WTC11 (cell line): ENCODE measurements at places on chromosomes 16 and 17.

GRCh38 chr17:57086069-57086930 lies 1.3 kb downstream of the AKAP1 start:
- H3K27me3 ChIP-seq: peaks cover 2% of the 10 kb centered on the region; the same call in 1 of the 2 replicates
- no peaks in the 10 kb centered on the region for H3K36me3 ChIP-seq
- peak; percentile 36 for DNase-seq

DNA sequence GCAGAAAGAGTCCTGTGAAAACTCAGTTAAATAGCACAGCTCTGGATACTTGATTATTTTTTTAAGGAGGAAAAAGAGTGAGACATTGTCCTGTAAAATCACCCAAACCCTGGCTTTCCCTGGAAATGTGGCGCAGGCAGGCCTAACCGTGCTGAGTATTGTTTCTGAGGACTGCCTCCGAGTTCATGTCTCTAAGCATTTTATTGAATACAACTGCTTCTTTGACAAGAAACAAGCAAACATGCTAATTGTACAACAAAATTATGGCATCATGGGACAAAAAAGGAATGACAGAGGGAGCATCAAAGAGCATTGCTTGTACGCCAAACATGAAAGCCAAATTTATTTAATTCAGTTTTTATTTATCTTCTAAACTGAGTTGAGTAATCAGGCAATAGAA lies 64.5 kb upstream of the HSBP1 start:
- peaks cover 4% of the 10 kb centered on the region; the same call in 1 of the 2 replicates for H3K4me1 ChIP-seq
- H3K27me3 ChIP-seq: no peaks in the 10 kb centered on the region
- H3K27ac ChIP-seq: no peak overlapping the region

DNA sequence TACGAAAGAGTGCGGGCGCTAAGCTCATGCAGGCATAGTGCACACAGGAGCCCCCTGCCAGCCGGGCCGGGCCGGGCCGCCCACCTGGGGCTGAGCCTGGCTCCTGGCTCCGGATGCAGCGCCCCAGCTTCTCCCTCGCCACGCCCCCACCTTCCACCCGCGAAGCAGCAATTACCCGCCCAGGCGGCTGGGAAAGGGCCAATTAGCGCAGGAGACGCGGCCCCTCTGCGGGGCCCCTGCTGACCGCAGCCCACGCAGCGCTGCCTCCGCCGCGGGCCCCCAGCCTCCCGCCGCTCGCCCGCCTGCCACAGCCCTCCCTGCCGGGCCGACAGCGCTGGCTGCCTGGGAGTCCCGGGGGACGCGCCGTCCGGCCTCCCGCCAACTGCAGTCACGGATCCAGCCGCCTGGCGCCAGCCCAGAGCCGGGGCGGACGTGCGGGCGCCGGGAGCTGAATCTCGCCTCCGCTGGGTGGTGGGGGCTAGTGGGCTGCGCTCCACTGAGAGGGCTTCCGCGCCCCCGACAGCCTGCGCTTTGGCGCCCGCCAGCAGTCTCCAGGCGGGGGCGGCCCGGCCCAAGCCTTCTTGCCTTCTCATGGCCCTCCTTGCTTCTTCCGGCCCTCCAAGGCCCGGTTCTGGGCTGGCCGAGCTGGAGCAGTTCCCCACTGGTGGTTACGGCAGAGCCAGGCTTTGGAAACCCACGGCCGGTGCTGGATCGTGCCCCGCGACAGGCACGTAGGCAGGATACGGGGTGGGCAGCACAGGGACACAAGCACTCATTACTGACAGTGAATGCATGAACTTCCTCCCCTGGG lies 14.9 kb upstream of the CBFB start:
- peak; percentile 67 for DNase-seq
- no peaks in the 10 kb centered on the region for H3K36me3 ChIP-seq
- H3K27me3 ChIP-seq: peaks cover 48% of the 10 kb centered on the region
- H3K4me3 ChIP-seq: peak overlapping the region; percentile 72

DNA sequence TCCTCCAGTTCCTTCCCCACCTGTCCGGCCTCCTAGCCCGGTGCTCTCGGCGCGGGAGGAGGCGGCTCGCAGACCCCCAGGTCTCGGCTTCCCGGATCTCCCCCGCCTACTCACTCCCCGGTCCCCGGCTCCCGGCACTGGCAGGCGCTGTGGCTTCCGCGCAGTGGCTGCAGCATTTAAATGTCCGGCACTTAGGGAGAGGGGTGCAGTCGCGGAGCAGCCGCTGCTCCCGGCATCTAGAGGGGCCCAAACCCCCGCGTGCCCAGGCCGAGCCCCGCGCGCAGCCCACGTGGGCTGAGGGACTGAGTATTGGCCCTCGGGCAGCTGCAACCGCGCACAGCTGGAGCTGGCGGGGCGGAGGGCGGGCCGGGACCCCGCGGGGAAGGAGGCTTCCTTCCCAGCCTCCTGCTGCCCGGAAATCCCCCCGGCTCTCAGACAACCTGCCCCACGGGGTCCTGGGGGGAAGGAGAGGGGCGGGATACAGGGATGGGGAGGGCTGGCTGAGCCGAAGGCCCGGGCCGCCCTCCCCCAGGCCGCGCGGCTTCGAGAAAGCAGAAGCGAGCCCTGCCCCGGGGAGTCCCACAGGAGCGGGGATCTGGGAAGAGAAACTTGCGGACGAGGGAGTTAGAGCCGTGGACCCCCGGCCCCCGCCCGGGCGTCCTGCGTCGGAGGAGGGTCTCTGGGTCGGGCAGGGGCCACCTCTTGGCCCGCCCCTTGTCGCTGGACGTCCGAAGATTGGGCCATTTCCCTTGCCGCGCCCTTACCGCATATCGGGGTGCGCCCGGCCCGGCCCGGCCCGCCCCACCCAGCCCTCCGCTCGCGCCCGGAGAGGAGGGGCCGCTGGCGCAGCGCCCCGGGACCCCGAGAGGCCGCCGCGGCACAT lies at the start of gene MMP25:
Gene MMP25, plus strand, starts transcription at position 804 of the 883 bp plus-strand sequence. CDS start 357 bp downstream, outside the sequence.
- peaks cover 30% of the 10 kb centered on the region for H3K27me3 ChIP-seq
- peak within 1 kb of the TSS; percentile 89 for H3K4me3 ChIP-seq
- peaks cover 13% of the 10 kb centered on the region for H3K4me1 ChIP-seq
- H3K27ac ChIP-seq: peak within 1 kb of the TSS; percentile 74
- DNase-seq: peak; percentile 65
- H3K36me3 ChIP-seq: 0 out of 2 replicates have a peak, but pooled peaks cover 3% of the 10 kb centered on the region

- no peak overlapping the region for H3K4me3 ChIP-seq
- H3K27ac ChIP-seq: no peak overlapping the region
- no peak for DNase-seq
- peaks cover 24% of the 10 kb centered on the region for H3K4me1 ChIP-seq
Measured at GRCh38 chr16:53715023-53715384, 11.0 kb downstream of the FTO start.

DNA sequence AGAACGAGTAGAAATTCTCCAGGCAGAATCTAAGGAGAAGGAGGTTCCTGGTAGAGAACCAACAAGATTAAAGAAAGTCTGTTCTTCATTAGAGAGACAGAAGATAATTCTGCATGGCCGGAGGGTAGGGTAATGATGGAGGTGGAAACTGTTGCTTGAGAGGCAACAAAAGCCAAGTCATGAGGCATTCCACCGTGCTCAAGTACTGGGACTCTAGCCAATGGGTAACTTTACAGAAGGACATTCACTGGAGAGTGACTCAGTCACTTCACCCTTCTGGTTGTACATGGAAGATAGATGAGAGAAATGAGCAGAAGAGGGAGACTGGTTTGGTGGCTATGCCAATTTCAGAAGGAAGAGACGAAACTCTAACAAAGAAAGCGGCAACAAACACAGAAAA lies 53.6 kb upstream of the ANKFN1 start:
- no peak overlapping the region for H3K4me3 ChIP-seq
- no peaks in the 10 kb centered on the region for H3K36me3 ChIP-seq
- peaks cover 3% of the 10 kb centered on the region; the same call in 1 of the 2 replicates for H3K4me1 ChIP-seq
- no peak overlapping the region for H3K27ac ChIP-seq

GRCh38 chr16:63563819-63564505 lies 1527.7 kb upstream of the CDH8 start:
- H3K36me3 ChIP-seq: peaks cover 27% of the 10 kb centered on the region
- H3K4me1 ChIP-seq: peaks cover 20% of the 10 kb centered on the region
- no peak overlapping the region for H3K4me3 ChIP-seq
- H3K27me3 ChIP-seq: 0 out of 2 replicates have a peak, but pooled peaks cover 2% of the 10 kb centered on the region
- DNase-seq: no peak
- H3K27ac ChIP-seq: no peak overlapping the region

DNA sequence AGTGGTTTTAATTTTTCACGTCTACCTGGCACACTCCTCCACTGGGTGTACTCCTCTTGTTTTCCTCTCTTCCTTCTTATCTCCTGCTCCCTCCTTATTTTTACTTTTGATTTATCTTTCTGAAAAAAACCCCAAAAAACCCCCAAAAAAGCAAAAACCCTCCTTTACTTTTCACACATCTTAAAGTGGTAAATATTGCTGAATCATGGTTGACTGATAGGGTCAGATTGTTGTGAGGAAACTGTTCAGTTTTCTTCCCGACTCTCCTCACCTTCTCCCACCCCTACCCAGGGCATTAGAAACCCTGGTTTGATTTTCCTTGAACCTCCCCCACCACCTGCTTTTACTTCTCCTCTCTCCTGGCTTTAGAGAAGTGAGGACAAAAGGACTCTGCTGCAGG lies 25.4 kb downstream of the ARHGAP44 start:
- H3K4me1 ChIP-seq: peaks cover 24% of the 10 kb centered on the region
- no peaks in the 10 kb centered on the region; the same call in 1 of the 2 replicates for H3K27me3 ChIP-seq
- DNase-seq: no peak
- peaks cover 18% of the 10 kb centered on the region for H3K36me3 ChIP-seq
- no peak overlapping the region for H3K27ac ChIP-seq
- no peak overlapping the region for H3K4me3 ChIP-seq

- no peaks in the 10 kb centered on the region for H3K27me3 ChIP-seq
- no peaks in the 10 kb centered on the region for H3K4me1 ChIP-seq
- no peak overlapping the region for H3K4me3 ChIP-seq
- no peak for DNase-seq
- H3K27ac ChIP-seq: no peak overlapping the region
Measured at GRCh38 chr16:52690468-52690867, 143.5 kb upstream of the TOX3 start.

DNA sequence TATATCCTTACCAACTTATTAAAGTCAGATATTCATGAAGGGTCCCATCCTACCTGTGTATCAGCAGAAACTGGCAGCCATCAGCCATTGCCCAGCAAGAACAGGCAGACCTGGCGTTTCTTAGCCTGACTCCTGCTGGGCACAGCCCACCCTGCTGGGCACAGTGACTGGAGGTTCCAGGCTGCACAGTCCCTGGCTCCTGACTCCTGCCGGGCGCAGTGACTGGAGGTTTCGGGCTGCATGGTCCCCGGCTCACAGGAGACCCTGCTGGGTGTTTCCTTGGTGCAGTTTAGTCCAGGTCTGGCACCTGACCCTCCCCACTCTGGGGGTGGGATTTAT lies 6.7 kb downstream of the TIMM22 start:
- no peak overlapping the region for H3K4me3 ChIP-seq
- no peak overlapping the region for H3K27ac ChIP-seq
- H3K4me1 ChIP-seq: peaks cover 7% of the 10 kb centered on the region

DNA sequence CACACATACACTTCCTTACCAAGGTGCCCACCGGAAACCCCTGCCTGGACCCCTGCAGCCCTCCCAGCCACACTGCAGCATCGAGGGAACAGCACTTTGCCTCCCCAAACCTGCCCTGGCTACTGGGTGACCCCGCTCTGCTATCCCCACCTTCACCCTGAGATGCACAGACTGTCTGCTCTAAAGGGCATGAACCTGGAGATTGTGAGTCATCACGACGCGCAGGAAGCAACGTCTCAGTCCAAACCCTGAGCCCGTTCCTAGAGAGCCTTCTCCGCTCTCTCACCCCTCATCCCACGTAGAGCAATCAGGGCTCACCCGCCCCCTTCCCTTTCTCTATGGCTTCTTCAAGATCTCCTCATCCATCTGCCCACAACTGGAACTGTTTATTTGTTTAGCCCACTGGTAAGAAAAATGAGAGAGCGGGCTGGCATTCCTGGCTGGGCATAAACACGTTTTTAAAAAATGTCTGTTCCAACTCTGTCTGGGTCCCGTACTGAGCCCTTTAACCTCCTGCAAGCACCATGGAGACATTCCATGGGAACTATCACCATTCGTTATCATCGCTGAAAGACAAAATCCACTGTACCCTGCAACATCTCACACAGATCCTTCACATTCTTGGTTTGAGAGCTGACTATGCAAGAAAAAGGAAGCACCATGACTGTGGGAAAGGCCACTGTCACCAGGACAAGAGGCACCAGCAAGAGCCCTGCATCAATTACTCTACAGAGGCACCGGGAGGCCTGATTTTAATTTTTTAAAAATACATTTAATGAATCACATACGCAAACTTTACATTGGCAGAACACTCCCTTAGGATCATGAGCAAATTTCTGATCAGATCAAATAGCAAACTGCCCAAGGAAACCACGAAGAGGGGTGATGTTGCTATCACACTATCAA lies 28.2 kb downstream of the ZFHX3 start:
- H3K36me3 ChIP-seq: no peaks in the 10 kb centered on the region
- DNase-seq: no peak
- H3K27ac ChIP-seq: no peak overlapping the region

DNA sequence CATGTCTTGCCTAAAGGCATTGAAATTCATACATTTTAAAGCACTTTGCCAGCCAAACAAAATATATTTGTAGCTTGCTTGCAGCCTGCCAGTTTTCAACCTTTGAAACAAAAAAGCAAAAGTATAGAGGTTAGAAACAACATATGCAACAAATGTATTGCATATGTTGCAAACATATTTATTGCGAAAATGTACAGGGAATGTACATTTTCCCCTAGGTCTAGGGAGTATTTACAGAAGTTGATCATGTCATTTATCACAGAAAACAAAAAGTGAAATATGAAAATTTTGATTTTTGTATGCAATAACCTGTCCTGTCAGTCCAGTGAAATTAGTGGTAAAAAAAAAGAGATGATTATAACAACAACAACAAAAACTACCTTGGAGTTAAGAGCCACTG lies 171.5 kb downstream of the SPECC1 start:
- no peaks in the 10 kb centered on the region for H3K27me3 ChIP-seq
- DNase-seq: no peak
- H3K4me1 ChIP-seq: peaks cover 64% of the 10 kb centered on the region
- no peak overlapping the region for H3K4me3 ChIP-seq

- H3K4me1 ChIP-seq: peaks cover 31% of the 10 kb centered on the region
- H3K27ac ChIP-seq: no peak overlapping the region
- no peaks in the 10 kb centered on the region; the same call in 1 of the 2 replicates for H3K27me3 ChIP-seq
- H3K4me3 ChIP-seq: no peak overlapping the region
Measured at GRCh38 chr16:57858635-57859034, 56.3 kb upstream of the KIFC3 start.

DNA sequence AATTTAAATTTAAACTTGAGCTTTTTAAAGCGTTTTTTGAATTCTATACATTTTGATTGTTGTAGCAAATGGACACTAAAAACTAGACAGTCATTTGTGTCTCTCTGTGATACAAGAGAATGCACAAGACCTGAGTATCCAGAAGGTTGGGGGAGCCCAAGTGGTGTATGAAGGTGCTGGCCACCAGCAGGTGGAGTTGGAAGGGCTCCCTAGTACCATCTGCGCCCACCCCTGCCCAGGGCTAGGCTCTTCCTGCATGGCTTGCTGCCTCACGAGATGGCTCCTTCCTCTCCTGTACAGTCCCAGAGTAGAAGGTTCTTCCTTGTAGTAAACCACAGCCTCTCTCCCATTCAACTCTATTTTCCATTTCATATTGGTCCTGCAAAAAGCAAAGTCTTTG lies 17.0 kb downstream of the GID4 start:
- no peak overlapping the region for H3K27ac ChIP-seq
- H3K4me3 ChIP-seq: no peak overlapping the region
- H3K27me3 ChIP-seq: no peaks in the 10 kb centered on the region
- peaks cover 49% of the 10 kb centered on the region for H3K36me3 ChIP-seq
